Mesenchymal stem cell (in vitro differentiated cells and primary cell): ENCODE measurements at places on chromosomes 6 and 20.

DNA sequence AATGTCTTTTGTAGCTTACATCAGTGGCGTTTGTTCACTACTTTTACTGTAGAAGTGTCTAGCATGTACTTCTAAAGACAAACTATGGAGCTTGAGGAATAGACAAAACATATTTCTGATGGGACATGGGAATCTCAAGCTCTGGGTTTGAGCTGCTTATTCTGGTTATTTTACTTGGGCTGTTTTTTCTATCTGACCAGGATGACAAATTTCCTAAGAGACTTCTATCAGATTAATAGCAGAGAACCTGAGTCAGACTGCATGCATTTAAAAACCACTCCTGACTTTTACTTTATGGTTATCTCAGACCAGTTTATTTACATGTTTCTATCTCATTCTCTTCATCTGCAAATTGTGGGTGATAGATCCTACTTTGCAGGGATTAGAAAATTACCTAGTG is 1282.3 kb upstream of the GJE1 start:
- DNase-seq, result peak; percentile 57

- no peak for DNase-seq
These were observed 38.2 kb upstream of the SLC2A12 start for GRCh38 chr6:134090591-134090990.

DNA sequence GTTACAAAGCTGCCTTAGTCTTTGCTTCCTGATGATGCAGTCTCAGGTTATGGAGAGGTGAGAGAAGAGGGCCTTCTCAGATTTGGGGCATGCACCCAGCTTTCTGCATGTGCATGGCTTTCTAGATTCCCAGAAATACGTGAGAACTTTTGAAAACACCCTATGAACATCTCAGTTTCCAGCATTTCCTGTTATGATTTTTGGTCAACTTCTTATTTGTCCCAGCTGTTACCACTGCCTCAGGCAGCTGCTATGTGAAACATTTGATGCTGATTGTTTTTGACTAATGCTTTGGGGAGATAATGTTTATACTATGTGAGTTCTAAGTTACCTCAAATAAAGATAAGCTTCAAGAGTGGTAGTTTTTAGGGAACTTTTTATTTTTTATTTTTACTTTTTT is 9.5 kb upstream of the SNAP25 start:
- DNase-seq, result no peak

DNA sequence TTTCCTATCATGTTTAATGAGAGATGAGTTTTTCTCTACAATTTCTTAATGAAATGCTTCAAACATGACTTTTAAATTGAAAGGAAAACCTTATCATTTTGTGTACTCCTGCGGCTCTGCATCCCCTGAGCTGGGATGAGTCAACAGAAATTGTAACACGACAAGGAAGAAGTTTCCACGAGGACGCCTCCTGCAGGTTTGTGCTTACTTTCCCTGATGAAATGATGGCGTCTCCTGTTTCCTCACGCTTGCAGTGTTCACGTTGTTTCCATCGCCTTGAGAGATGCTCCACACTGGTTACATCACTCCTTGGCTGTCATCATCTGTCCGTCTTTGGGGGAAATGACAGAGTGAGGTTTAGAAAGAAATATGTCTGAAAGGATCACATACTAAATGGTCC is 233.7 kb upstream of the ZFP64 start:
- DNase-seq, result peak; percentile 64

- no peak for DNase-seq
These were observed 17.6 kb downstream of the NANP start for GRCh38 chr20:25606094-25606695.

GRCh38 chr6:33390767-33391277 is 801 bp upstream of the KIFC1 start:
- DNase-seq, result no peak
